Fibroblast of upper back skin (primary cell): ENCODE measurements at places on chromosomes 5 and 9.
A peak's percentile ranks its signal among the peaks of the same experiment; 100 is the strongest.

GRCh38 chr5:58215364-58215763, 244.5 kb downstream of the PLK2 start:
- DNase-seq, result no peak

DNA sequence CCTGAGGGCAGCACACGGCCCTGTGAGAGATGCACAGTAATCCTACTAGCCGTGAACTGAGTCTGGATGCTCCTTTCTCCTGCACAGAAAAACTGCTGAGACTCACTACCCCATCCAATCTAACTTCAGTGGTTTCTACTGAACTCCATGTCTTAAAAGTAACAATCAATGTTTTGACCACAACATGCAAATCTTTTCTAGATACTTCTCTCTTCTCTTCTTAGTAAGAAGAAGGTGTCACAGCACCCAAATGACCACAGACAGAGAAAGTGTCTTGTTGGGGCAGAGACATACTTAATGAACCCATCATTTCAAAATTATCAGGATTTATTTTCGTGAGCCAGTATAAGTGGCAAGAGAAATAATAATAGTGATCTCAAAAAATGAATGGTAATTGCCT, 285.8 kb upstream of the MEF2C start:
- DNase-seq, result no peak

DNA sequence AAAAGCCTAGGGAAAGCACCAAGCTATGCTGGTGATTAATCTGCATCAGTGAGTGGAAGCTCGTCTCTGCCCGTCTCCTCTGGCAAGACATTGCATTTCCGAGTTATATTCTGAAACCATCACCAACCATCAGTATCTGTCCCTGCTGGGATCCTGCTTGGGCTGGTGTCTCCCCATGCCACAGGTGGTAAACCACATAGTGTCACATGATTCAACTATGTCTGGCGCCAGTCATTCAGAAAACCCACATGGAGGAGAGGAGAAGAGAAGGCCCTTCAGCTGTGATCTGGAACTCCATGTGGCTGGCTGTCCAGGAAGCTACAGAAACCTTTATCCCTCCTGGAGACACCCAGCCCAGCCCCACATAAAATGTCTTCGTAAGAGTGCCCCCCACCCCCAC, 4.8 kb downstream of the IL9 start:
- no peak for DNase-seq

DNA sequence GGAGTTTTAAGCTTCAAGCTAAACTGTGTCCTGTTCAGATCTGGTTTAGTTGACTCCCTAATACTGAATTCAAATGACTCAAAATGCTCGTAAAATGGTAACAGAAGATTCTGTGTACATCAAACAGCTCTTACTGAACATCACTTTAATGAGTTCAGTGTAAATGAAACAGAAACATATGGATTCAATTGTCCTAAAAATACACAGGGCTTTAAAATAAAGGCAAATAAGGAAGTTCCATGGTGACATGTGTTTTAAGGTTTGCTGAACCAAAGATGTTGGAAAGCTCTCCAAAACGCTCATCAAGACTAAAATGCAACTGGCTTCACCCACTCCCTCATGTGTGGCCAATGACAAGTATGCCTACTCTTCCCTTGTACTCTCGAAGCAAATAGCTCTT, 340.0 kb upstream of the PIK3R1 start:
- peak; percentile 34 for DNase-seq

DNA sequence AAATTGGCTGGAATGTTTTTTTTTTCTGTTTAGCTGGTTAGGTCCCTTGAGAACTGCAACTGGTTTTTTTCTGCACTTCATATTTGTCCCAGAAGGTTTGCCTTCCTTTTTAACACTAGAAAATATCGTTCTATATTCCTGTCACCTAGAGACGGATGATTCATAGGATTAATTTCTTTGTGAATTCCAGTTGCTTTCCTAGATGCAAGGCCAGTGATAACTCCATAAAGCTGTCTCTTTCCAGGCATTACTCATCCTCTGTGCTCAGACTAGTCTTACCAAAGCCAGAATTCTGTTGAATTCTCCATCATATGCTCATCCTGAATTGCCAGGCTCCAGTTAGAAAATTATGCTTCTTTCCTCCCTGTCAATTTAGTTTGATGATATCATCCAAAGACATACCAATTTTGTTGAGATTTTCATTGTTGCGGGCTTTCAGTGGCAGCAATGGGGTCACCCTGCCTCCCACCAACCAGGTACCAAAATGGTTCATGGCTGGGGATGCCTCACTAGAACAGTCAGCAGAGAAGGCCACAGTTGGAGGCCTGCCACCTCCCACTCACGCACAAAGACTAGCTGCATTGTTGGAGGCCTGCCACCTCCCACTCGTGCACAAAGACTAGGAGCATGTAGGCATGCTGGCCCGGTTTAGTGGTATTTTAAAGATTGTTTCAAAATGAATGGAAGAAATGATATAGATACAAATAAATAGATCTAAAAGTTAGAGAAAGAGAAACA, 8.5 kb downstream of the BAAT start:
- peak; percentile 96 for DNase-seq

DNA sequence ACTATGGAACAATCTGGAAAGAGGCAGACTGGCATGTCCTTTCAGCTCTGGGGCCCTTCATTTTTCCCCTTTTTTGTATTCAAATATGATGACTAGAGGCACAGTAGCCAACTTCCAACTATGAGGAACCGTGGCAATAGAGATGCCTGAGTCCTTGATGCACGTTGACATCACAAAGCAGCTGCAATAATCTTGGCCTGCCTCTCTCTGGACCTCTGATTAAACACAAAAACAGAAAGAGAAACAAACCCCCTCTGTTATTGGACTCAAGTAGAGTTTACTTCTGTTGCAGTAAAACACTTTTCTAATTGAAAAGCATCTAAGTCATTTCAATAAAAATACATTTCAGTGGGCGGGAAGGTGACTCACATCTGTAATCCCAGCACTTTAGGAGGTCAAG, 122.2 kb upstream of the GRAMD2B start:
- no peak for DNase-seq

- DNase-seq, result no peak
Measured at GRCh38 chr5:29697785-29698414, 1495.6 kb upstream of the CDH6 start.

GRCh38 chr5:143682246-143682905, 129.6 kb upstream of the HMHB1 start:
- peak; percentile 49 for DNase-seq

- peak; percentile 24 for DNase-seq
Measured at GRCh38 chr5:151234476-151235238, 10.8 kb upstream of the CCDC69 start.

GRCh38 chr5:56377573-56377972, 144.4 kb upstream of the ANKRD55 start:
- no peak for DNase-seq

- DNase-seq, result peak; percentile 89
Measured at GRCh38 chr5:65100911-65101631, 332.3 kb downstream of the CWC27 start.

DNA sequence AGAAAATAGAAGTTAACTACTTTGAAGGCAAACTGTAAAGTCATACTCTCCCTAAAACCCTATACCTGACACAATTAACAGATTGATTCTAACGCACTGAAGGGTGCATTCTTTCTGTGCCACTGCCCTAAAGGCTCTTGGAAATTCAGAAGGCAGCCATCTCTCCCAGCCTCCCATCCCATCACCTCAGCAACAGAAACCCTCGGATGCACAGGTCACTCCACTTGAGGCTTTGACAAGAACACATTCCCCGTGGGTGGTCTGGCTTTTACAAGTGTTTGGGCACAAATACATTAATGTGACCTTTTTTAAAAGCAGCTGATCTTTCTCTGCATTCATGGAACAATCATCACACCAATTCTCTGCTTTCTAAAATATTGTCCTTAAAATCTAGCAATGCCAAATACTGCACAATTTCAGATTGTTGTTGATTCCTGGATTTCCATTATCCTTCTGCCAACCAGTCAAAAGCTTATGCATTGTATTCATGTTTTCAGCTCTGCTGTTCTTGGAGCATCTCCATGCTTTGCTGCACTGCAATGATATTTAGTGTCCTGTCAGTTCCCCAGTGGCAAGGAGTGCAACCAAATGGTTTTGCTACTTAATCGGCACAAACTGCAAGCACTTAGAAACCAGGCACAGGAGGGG, 175.6 kb downstream of the TMEM161B start:
- DNase-seq, result no peak

DNA sequence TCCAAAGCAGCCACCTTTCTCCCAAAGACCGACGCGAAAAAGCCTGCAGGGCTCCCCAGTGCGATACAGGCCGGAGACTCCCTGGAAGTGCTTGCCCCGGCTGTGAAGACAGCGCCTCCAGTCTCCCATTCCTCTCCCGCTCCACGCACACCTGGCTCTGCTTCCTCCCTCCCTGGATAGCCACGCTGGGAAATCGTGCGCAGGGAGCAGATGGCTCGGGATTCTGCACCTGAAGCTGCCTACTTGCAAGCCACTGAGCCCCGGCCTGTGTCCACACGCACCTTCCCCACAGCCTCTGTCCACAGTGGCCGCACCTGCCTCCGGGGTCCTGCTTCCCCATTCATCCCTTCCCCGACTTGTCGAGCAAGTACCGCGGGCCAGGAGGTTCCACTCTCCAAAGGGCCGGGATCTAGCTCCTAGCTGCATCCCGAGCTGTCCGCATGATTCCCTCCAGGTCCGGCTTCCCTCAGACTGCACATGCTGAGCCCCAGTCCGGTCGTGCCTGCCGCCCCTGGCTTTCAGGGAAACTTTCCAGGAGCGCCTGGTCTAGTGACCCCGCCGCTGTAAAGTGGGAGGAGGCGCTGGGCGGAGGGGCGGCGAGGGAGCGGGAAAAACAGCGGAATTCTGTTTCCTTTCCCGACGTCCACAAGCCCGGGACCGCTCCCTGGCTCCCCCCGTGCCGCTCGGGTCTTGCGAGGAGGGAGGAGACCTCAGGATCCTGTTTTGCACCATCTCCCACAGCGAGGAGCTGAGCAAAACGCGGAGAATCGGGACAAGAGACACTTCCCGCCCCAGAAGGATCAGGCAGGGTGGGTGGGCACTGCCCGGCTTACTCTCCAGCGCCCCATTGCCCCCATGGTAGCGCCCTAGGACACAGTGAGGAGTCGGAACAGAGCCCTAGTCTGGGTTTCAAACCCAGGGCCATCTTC, 2.0 kb downstream of the SEMA6A start:
- no peak for DNase-seq

DNA sequence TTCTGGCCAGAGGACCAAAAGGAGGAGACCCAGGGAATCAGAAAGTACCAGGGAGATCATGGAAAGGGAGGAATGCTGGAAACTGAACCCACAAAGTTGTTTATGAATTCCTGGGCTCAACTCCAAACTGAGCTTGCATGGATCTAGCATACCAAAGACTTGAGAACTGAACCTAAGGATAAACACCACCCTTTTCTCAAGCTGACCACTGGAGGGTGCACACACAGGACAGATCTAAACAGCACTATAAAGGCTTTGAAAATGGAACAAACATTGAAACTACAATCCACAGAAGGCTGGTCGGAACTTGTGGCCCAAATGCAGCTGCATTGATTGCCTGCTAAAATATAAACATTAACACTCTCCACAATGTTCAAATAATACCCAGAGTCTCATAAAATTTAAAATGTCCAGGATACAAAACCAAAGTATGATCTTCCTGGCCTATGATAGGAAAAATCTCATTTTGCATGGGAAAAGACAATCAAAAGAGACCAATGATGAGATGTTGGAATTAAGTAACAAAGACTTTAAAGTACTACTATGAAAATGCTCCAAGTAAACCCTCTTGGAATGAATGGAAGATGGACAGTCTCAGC, 15.6 kb upstream of the IRF1 start:
- DNase-seq, result peak; percentile 96

- DNase-seq, result no peak
Measured at GRCh38 chr9:134844821-134845220, 35.8 kb upstream of the FCN2 start.
